GM06990 (cell line): ENCODE measurements at places on chromosomes 3 and 15.

DNA sequence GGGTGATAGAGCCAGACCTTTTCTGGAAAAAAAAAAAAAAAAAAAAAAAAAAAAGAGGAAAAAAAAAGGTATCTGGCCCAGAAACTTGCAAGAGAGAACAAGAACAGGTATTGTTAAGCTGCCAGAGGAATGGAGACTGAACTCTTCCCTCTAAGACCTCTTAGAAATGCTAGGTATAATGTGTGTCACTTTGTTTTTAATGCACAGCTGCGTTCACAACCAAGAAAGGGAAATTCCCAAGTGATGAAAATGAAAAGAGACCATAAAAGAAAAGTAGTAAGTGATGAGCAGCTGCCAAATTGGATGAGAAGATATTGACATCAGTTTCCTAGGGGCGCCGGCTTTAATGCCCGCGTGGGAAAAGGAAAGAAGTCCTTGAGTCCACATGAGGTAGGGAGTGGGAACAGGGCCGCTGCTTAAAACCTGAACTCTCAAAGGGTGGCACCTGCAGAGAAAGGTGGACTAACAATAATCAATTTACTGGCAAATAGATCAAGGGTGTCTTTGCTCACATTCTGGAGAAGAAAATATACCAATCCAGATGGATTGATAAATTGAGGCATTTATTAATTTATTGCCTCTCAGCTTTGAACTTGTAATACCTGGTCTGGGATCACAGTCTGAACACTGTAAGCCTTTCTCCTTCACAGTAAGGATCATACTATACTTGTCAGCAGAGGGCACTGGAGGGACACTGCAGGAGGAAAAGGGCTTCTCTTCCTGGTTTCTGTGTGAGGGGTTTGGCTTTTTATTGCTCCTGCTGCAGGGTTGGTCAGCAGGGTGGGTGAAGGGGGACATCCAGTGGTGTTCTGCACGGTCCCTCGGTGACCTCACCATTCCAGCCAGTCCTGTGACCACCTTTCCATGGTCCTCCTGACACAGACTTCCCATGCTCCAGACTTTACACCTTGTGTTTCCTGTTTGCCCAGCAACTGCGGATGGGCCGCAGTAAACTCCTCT, 131.6 kb downstream of the AQP9 start:
- peak; percentile 10 for DNase-seq

DNA sequence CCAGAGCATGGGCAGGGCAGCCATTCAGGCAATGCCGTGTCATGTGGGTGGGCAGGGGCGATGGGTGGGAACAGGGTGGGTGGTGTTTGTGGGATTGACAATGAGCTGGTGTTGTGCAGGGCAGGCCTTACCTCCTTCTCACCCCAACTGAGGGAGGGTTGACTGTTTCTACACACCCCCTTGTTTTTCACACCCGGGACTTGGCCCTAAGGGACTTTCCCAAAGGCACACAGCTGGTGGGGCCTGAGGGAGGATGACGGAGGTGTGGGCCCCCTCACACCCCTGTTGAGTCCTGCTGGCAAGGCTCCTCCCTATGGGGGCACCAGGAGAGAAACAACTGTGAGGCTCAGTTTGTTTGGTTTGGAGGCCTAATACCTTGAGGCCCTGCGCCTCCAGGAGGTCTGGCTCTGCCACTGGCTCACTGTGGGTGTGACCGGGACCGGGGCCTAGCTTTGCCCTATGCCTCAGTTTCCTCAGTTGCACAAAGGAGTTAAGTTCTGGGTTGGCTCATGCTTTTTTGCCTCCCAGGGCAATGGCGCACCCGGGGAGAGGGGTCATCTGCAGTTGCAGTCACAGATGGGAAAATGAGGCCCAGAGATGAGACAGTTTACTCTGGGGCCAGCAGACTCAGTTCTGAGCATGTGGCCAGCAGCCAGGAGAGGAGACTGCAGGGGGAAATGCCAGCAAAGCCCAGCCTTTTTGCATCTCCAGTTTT, 5.1 kb upstream of the DNAH1 start:
- DNase-seq: peak; percentile 73

DNA sequence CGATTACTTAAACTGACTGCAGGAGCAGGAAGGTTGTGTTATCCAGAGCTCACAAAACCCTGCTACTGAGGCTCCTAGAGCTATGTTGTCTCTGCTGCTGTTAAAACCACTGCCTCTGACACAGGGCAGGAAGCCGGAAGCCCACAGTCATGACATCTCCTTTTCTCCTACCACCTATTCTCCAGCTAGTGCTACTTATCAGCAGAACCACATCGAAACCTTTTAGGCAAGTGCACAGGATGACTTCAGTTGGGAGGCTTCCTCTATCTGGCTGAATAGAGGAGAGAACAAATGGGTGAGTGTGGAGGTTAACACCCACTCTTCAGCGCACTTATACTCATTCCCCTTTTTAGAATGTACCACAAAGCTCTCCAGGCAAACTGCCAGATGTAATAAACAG, 638.0 kb downstream of the OTOL1 start:
- DNase-seq: no peak

DNA sequence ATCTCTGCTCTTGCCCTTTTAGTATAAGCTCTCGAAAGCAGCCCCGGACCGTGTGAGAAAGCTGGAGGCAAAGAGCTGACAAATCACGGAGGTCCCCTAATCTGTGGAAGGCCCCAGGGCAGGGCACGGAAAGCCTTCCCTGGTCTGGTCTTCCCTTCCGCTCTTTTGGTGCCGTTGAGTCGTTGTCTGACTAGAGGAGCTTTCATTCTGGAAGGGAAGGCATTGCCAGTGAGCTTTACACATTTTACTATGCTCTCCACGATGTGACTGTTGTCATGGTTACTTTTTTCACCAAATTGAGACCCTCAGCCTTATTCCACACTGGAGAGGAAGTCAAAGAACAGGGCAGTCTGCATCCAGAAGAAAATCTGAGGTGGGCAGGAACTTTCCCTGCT, 71.7 kb downstream of the CYP19A1 start:
- no peak for DNase-seq
